ENCODE measurements at places on chromosomes 13 and 19. TPM values are rescaled to one million over a fixed set of nuclear protein-coding genes. Genes with fewer than 3 reads are reported as not detected.

Gene MBD3L2
- total RNA-seq, result not detected

- DNase-seq, result no peak
Measured at GRCh38 chr13:80040196-80040980, 300.5 kb downstream of the SPRY2 start.

Gene CDX2
- total RNA-seq, result not detected

Gene COLGALT1
- total RNA-seq, result 48.8 TPM

Gene CTXN1
- total RNA-seq, result 47.1 TPM

- no peak for DNase-seq
Measured at GRCh38 chr13:79231887-79232286, 174.2 kb downstream of the RBM26 start.
